ENCODE measurements at places on chromosomes 7 and 10.

DNA sequence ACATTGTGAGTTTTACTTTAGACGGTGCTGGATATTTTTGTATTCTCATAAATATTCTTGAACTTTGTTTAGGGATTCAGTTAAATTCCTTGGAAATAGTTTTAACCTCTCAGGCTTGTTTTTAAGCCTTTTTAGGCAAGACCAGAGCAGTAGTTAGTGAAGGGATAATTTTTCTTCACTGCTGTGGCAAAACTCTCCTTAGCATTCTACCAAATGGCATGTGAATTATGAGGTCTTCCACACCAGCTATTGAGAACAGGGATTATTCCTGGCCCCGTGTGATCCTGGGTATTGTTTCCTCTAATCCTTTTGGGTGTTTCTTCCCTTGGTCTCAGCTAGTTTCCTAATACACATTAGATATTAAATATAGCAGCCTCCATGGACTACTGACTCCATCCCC lies 46.2 kb downstream of the CCDC71L start:
- DNase-seq, result no peak

DNA sequence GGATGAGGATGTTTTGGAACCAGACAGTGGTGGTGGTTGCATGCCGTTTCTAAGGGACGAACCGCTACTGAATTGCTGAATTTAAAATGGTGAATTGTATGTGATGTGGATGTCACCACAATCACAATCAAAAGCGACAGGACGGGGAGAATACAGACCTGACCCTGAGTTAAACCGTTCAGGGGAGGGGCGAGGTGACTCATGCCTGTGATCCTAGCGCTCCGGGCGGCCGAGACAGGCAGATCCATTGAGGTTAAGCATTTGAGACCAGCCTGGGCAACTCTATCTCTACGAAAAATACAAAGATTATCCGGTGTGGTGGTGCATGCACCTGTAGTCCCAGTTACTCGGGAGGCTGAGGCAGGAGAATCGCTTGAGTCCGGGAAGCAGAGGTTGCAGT lies 46.4 kb downstream of the UNCX start:
- DNase-seq, result no peak

GRCh38 chr7:138358850-138359341 lies 101.2 kb upstream of the TRIM24 start:
- DNase-seq, result no peak

GRCh38 chr10:20033476-20033875 lies 217.2 kb downstream of the PLXDC2 start:
- DNase-seq, result no peak

DNA sequence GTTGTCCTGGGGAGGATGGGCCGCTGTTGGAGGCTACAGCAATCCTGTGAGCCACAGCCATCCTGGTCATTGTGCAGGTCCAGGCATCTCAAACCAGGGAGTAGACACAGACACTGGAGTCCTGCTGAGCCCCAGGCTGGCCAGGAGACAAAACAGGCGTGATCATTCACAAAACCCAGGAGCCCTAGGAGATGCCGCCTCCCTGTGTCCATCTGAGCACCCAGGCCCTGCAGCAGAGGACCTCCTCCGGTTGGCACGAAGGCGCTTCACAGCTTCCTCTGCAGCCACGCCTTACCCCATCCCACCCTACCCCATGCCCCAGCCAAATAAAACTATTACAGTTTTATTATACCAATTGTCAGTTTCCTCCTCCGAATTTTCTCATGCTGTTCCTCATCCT lies 183.6 kb downstream of the PLXNA4 start:
- no peak for DNase-seq

DNA sequence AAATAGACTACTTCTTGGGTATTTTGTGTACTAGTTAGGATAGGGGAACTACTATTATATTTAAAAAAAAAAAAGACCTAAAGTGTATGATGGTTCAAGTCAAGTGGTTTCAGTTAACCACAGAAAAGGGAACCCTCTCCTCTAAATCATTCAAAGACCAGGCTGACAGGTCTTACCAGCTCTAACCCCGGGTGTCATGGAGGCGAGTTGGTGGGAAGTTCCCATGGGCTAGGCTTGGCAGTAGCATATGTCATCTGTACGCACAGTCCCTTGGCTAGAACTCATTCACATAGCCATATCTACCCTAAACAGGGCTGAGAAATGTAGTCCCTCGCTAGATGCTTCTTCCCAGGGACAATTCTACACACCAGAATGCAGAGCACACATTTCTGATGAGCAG lies 37.7 kb upstream of the KCNMA1 start:
- no peak for DNase-seq

DNA sequence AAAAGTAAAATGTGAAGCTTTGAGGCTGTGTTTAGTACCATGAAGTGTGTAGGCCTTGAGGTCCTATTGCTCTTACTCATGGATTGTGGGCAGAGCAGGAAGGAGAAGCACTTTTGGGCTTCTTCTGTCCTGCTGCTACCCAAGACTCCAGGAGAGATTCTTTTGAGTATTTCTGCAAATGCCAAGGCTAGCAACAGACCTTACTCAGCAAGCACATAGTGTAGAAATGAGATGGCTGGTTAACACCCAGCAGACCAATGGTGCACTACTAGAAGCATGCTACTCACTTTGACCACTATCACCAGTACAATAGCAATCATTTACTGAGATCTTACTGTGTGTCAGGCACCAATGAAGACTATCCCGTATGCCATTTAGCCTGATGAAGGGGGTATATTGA lies 3.2 kb downstream of the PLPP4 start:
- no peak for DNase-seq

- DNase-seq, result no peak
These were observed 39.3 kb downstream of the COL1A2 start for GRCh38 chr7:94434042-94434441.

GRCh38 chr7:154308928-154309327 lies 256.7 kb downstream of the DPP6 start:
- DNase-seq, result no peak

DNA sequence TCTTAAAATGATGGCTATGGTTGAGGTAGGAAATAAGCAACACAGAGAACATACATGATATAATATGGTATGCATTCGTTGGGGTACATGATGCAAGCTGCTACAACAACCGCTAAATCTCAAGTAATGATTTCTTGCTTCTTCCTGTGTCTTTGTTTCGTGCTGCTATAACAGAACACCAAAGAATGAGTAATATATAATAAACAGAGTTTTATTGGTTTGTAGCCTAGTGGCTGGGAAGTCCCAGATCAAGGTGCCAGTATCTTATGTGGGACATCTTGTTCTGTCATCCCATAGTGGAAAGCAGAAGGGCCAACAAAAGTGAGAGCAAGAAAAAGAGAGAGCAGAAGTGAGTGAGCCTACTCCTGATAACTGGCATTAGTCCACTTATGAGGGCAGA lies 689.7 kb downstream of the SUGCT start:
- no peak for DNase-seq

GRCh38 chr7:76423666-76424412 lies 911 bp upstream of the ZP3 start:
- DNase-seq, result no peak

DNA sequence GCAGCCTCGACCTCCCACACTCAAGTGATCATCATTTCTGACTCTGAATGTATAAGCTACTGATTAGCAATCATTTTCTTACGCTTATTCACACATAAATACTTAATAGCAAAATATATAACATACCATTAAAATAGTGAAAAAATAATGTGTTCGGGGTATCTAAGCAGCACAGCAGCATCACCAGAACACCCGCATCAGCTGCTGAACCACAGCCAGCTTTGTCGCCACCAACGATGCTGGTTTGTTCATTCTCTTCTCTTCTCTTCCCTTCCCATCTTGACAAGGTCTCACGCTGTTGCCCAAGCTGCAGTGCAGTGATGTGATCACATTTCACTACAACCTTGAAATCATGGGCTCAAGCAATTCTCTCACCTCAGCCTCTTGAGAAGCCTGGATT lies 425.1 kb upstream of the LRGUK start:
- no peak for DNase-seq

DNA sequence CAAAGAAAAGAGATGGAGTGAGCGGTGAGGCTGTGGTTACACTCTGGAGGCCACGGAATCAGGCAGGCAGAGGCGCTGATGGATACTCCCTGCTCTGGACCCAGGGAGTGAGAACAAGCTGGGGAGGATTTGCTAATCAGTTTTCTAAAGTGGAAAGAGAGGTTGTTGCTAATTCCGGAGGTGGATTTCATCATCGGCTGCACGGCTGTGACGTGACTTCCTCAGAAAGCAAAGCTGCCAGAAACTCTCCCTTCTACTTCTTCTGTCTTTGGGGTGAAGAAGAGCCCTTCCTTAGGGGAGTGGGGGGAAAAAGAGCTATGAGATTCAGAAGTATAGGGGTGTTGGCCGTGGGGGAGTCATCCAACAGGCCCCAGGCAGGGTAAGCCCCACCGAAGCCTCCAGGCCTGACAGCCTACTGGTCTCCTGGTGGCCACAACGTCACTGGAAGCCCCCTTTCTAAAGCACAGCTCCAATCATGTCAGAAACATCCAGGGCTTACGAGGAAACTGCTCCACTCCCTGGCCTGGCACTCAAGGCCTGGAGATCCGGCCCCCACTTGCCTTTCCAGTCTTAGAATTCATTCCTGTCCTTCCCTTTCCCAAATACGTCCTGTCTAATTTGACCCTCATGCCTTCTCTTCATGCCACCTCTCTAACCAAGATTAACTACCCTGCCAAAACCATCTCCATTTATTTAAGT lies 114.5 kb downstream of the HIP1 start:
- peak; percentile 9 for DNase-seq

- no peak for DNase-seq
These were observed 7.8 kb upstream of the GPR22 start for GRCh38 chr7:107461938-107462533.

DNA sequence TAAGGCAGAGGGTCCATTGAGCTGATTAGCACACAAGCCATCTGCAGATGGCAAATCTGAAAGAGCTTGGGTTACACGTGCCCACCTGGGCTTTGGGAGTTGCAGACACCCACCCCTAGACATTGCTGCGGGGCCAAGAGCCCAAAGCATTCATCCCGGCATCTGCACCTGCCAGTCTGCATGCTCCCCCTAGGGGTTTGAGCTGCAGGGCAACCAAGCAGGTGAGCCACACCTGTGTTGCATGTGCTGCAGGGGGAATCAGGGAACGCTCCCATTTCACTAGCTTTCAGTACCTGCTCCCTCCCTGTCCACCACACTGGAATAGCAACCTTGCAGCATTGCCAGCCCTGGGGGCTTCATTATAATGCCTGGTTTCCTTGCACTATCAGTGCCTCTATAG lies 21.1 kb downstream of the C7orf33 start:
- DNase-seq, result no peak
